Kasumi-1 (cell line): ENCODE measurements at places on chromosomes 2 and 18.
A peak's percentile ranks its signal among the peaks of the same experiment; 100 is the strongest.

- no peak for DNase-seq
Measured at GRCh38 chr2:1210352-1210751, 202.9 kb upstream of the TPO start.

- no peak for DNase-seq
Measured at GRCh38 chr2:197982565-197982964, 178.2 kb downstream of the PLCL1 start.

DNA sequence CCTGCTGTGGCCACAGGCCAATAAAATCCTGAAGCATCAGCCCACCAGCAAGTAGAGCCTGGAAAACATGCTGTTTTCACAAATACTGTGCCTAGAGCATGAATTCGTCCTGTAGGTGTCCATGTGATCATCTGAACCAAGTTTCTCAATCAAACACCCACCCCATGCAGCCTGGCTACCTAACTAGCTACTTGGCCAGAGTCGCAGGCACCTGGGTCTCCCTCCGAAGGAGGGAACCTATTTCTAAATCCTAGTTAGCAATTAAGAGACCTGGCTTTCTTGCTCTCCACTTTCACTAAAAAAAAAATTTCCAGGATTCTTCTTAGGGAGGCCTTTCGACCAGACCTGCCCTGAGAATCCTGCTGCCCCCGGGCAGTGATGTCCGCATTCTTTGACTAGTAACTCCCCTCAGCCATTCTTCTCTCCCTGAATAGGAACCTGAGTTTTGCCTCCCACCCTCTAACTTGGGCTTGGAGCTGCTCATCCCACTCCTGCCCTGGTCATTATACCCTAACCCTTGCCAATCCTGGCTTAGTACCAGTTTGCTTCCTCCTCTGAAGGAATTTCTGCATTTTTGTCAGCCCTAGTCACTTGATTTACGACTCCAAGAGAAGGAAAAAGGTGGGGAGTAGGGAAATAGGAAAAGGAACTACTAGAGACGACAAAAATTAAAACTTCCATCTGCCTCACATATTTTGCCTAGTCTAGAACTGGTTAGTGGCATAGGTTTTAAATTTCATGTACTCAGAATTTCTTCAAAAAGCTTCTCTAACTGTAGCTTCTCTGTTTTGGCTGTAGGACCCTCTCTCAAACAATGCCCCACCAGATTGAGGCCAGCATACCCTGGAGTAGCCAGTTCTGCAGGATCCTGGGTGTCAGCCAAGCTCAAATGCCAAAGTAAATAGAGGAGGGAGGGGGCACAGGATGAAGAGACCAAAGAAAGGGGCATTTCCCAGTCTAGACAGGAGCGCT lies 25.4 kb upstream of the TANK start:
- DNase-seq: no peak

DNA sequence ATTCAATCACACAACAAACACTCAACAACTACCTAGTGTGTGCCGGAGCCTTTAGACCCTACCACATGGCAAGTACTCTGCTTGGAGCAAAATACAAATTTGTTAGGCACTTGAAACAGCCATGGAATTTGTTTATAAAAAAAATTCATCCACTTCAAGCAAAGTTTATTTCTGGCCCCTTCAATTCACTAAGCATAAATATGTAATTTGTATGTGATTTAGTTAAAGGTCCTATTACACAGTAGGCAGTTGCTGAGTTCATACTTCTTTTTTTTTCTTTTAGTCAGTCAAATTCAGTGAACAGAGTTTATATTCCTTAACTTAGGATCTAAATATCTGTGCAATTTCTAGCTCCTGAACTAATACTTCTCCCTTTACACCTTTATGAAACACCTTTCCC lies 22.5 kb downstream of the GCFC2 start:
- DNase-seq: no peak

DNA sequence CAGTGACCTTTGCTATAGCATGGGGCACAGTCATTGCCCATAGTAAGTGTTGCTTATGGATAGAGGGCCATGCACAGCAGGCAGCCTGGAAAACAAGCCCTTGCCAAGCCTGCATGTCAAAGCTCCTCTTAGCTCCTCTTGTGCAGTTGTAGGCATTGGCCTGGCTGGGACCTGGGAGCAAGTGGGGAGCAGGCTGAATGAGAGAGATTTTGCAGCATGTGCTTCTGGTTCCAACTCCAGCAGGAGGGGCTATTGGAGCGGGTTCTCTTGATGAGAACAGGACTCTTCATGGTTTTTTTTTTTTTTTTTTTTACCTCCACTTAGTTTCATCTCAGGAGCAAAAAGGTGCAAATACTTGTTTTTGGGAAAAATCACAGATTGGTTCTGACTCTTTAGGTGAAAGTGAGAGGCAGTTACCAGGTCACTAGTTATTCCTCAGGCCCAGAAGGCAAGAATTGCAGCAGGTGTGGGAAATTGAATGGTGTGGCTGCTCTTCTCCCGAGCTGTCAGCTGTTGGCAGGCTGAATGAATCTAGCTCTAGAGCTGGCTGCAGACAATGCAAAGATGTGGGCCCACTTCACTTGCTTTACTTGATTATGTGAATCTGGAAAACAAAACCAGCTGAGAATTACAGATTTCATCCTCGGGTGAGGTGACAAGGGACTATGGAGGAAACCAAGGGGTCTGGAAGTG lies 95.9 kb downstream of the MAP4K4 start:
- no peak for DNase-seq

GRCh38 chr18:317618-318017 lies 49.8 kb upstream of the THOC1 start:
- DNase-seq: no peak

DNA sequence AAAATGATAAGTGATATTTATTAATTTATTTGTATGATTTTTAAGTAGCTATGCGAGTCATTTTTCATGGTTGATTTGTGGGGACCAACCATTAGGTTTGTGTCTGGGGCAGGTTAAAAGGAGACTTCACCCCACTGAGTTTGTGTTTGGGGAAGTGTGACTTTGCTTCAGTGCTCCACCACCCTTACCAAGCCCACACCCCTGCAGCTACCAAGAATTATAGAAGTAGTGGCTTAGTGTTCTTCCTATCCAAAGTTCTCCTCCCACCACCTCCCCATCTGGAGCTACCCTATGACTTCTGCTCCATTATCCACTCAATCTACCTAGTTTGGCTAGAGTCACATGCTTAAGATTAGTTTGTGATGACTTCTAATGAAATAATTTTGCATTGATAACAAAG lies 182.1 kb upstream of the ZEB2 start:
- peak; percentile 85 for DNase-seq

GRCh38 chr2:109046925-109047508 lies 58.0 kb upstream of the EDAR start:
- peak; percentile 66 for DNase-seq

GRCh38 chr18:48404716-48405507 lies 4.3 kb downstream of the ZBTB7C start:
- DNase-seq: no peak

- no peak for DNase-seq
Measured at GRCh38 chr2:231161252-231161839, 36.5 kb upstream of the HTR2B start.

DNA sequence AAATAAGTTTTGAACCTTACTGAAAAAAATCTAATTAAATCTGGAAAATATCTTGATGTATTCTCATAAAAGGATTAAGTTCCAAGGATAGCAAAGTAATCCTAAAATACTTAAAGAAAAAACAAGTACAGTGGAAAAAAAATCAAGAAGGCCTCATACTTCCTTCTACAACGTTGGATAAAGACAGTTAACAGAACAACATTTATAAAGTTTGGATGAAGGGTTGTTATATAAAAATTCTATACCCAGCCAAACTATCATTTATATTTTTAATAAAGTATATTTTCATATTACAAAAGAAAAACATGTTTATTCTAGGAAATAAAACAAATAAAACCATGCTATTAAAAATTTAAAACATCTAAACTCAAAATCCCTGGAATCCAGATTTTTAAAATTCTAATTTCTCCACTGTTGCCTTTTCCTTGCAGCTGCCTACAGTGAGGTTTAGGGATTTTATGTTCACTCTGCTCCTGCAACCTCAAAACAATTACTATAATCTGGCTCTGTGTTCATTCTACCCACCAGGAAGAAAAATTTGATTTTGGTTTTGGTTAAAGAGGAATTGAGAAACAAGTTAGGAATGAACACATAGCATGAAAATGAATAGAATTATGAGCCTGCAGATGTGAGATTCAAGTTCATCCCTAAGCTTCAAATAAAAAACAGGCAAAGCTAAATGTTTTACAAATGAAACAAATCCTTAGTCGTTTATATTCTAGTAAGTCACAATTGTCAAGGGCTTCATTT lies 142.8 kb downstream of the LPIN1 start:
- no peak for DNase-seq

GRCh38 chr2:1794821-1795220 lies 50.5 kb upstream of the PXDN start:
- DNase-seq: no peak

DNA sequence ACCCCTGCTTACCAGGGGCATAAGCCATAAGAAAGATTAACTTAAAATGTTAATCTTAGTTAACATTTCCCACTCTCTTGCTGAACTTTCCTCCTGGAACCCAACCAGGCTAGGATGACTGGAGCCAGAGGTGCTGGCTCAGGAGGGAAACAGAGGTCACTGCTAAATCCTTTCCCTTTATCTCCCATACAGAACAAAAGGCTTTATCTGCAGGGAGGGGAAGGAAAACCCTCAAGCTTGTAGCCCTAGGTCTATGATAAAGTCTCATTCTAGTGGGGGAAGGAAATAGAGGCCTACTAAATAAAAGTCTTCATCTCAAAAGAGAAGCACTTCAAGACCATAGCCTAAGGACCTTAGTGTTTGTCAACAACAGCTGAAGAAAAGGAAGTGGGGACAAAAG lies 18.6 kb downstream of the HIBCH start:
- DNase-seq: no peak

- DNase-seq: no peak
Measured at GRCh38 chr2:65826567-65826966, 394.2 kb upstream of the SPRED2 start.

GRCh38 chr2:227696990-227697679 lies 20.7 kb downstream of the SLC19A3 start:
- DNase-seq: no peak

DNA sequence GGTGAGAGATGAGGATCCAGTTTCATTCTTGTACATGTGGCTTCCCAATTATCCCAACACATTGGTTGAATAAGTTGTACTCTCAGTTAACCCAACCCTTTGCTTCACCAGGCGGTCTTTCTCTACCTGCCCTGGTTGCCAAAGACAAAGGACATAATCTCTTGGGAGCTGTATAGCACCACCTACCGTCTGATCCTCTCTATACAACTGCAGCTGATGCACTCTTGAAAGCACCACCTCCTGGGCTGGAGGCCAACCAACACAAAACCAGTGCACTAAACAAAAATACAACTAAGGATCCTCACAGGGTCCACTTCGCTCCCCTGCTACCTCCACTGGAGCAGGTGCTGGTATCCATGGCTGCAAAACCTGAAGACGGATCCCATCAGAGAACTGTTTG lies 473.6 kb upstream of the NRXN1 start:
- no peak for DNase-seq

GRCh38 chr2:125797192-125797591 lies 858.8 kb upstream of the GYPC start:
- DNase-seq: no peak

DNA sequence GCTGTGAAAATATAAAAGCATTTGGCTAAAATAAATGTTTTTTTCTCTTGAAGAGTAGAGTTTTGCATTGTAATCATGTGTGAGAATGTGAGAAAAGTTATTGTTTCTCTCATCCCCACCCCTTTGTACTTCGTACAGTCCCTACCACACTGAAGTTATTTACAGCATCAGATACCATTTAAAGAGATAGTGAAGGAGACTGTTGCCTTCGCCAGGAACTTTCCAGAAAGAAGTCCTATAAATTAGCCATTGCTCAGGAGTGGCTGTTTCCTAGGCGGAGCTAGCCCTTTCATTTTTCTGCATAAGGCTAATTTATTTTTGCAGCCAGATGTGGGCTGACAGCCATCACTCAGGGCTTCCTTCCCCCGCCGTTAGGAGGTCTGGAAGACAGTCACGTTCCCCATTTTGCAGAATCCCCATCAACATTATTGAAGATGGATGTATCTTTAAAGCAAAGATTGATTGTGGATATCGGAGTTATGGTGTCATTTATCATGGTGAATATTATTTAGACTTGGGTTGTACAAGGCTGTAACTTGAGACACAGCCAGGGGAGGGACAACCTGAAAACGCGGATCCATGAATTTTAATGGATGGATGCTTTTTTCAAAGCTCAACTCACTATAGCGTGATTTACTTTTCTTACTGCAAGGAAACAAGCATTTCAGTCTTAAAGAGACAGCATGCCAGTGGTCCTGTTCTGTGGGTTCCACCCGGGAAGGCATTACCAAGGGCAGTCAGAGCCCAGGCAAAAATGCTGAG lies 17.1 kb downstream of the TSHZ1 start:
- DNase-seq: no peak

DNA sequence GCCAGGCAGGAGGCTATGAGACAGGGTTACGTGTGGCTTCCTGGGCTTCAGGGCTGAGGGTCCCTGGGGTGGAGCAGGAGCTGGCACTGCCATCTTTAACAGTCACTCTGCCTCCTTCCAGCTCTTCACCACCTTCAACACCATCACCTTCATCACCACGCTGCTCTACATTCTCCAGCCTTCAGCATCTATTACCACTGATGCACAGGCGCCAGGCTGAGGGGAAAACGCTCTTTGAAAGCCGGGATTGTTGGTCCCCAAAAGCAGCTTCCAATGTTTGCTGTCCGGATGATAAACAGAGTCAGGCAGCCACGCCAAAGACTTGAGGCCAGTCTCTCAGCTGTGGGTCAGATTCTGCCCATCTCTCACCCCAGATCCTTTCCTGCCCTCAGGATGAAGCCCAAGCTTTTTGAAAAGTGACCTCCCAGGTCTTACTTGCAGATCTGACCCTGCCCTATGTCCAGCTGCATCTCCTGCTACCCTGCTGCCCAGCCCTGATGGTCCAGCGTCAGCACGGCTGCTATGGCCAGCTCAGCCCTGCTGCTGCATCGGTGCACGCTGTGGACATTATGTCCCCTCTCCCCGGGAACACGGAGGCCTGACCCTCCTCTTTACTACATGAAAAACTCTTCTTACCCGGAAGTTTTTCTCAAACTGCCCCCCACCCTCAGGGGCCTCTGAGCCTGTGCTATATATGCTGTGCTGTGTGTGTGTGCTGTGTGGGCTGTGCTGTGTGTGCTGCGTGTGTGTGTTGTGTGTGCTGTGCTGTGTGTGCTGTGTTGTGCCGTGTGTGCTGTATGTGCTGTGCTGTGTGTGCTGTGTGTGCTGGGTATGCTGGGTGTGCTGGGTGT lies 31.2 kb upstream of the MAL start:
- no peak for DNase-seq

- DNase-seq: no peak
Measured at GRCh38 chr2:147037048-147037447, 807.8 kb upstream of the ACVR2A start.

GRCh38 chr18:13626544-13626908 lies 99.8 kb downstream of the FAM210A start:
- no peak for DNase-seq

- no peak for DNase-seq
Measured at GRCh38 chr2:38147333-38148121, 71.6 kb upstream of the CYP1B1 start.

GRCh38 chr18:54357082-54357659 lies 487 bp downstream of the STARD6 start:
- DNase-seq: peak; percentile 59

GRCh38 chr2:46326231-46326980 lies 29.2 kb downstream of the EPAS1 start:
- no peak for DNase-seq

GRCh38 chr2:126189527-126189926 lies 466.4 kb upstream of the GYPC start:
- DNase-seq: no peak

GRCh38 chr18:21262979-21263378 lies 20.9 kb downstream of the GREB1L start:
- no peak for DNase-seq
